ENCODE measurements at places on chromosomes 12 and 14.

DNA sequence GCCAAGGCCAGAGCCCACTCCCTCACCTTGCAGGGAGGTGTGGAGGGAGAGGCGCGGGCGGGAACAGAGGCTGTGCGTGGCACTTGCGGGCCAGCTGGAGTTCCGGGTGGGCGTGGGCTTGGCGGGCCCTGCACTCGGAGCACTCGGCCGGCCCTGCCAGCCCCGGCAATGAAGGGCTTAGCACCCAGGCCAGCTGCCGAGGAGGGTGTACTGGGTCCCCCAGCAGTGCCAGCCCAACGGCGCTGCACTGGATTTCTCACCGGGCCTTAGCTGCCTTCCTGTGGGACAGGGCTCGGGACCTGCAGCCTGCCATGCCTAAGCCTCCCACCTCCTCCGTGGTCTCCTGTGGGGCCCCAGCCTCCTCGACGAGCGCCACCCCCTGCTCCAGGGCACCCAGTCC lies 107.5 kb downstream of the FAR2 start:
- no peak for DNase-seq

DNA sequence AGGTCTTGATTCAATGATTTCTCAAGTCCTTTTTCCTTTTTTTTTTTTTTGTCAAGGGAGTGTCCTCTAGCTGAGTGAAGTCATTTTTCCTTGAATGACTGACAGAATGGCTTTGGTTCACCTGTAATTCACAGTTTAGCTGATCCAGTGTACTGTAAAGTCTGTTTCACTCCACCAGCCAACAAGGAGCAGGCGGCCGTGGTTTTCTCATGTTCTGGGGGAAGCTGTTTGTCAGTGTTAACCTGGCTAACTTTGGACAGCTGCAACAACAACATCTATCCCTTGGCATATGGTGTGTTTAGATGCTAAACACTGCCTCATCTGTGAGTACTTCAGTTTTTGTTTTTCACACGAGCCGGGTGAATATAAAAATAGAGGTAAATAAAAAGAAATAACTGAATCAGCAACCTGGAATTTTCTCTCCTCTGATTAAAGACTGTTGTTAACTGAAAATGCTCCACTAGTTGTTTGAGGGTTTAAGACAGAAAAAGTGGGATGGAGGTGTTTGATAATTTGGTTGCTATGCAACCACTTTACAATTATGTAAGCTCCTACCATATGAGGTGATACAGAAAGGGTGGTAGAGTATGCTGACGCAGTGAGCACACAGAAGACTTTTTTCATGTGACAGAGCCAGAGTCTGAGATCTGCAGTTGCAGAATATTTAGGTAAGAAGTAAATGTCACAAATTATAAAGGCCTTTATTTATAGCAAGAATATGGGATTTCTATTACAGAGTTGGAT lies 50.3 kb upstream of the SLC2A13 start:
- DNase-seq: no peak

DNA sequence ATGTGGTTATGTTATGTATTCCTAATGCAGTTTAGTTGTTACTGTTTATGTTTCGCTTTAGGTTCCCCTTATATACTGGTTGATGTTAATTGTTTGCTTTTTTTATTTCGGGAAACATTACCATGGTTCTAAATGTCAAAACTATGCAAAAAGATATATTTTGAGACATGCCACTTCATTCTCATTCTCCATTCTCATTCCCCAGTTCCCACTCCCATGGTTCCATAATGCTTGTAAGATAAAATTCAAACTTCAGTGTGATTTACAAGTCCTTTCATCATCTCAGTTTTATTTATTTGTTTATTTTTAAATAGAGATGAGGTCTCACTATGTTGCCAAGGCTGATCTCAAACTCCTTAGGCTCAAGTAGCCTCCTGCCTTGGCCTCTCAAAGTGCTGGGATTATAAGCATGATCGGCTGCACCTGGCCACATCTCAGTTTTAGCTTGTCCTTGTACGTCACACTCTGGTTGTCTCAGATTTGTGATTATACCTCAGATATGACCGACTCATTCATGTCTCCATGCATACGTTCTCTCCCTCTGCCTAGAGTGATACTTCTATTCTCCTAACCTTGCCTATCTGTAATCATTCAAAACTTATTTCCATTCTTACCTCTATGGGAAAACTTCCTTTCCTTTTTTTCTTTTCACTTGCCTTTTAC lies 407.8 kb upstream of the RGS6 start:
- no peak for DNase-seq

DNA sequence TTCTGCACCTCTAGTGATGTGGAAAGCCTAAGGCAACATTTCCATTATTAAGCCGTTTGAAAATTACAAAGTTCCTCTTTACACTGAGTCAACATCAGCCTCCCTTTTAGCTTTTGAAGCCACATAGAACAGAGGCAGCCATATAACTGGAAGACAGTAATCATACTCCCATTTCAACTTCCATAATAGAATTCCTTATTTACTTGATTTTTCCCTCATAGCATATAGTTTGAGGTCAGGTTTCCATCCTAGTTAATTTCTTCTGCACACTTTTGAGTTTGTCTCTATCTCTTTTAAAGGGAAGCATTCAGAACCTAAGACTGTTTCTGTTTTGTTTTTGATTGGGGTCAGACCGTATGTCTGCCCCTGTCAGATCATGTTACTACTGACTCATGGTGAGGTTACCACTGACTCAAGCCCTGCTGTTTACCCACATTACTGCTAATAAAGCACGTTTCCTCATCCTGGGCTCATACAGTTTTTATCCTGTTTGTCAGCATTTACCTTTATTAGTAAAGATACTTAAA lies 161.0 kb downstream of the SLC38A4 start:
- peak; percentile 18 for DNase-seq

DNA sequence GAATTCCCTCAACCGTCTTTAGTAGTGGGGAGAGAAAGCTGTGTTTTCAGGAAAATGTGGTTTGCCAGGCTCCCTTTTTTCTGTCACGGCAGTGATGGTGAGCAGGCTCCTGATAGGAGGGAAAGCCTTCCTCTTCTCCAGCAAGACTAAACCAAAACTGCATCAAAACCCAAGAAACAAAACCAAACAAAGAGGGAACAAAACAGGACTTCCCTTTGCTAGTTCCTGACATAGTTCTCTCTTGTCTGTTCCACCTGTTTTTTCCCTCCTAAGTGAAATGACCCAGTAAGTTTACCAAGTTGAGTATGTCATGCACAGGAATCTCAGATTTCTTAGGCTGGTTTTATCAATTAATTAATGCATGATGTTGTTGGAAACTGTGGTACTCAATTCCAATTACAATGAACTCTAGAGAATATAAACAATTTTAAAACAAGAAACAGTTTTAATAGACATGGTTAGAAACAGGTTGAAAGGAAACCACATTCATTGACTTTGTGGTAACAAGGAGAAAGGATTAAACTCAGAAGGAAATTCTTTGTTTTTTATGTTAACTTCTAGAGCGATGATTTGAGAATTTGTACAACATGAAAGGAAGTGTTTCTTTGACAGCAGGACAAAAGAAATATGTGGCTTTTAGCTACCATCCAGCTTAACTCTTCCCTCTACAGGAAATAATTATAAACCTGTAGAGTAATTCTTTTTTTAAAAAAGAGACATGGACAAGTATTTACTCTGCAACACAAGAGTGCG lies 23.0 kb upstream of the CSRP2 start:
- no peak for DNase-seq
